ENCODE measurements at places on chromosomes 7 and 10. TPM values are rescaled to one million over a fixed set of nuclear protein-coding genes. Genes with fewer than 3 reads are reported as not detected.
A peak's percentile ranks its signal among the peaks of the same experiment; 100 is the strongest.

CNNM2 gene
- polyA plus RNA-seq = 4.7 TPM

DNA sequence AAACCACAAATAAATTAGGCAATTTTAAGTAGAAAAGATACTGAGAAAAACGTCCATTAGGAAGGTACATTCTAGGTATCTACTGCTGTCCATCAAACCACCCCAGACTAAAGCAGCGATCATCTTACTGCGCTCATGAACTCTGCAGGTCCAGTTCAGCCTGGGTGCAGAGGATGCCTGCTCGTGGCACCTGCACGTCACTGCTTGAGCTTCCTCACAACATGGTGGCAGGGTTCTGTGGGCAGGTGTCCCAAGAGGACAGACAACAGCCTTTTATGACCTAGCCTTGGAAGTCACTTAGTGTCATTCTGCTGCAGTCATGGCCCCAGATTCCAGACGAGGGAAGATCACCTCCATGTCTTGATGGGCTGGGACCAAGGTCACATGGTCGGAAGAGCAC lies 93.4 kb downstream of the MICALL2 start:
- no peak for DNase-seq

GOLGA7B gene
- not detected for polyA plus RNA-seq

- no peak for DNase-seq
These were observed 4.9 kb upstream of the SRRM3 start for GRCh38 chr7:76196786-76197185.

- peak; percentile 81 for DNase-seq
These were observed 244.1 kb downstream of the FRMD4A start for GRCh38 chr10:14086596-14086995.

DNA sequence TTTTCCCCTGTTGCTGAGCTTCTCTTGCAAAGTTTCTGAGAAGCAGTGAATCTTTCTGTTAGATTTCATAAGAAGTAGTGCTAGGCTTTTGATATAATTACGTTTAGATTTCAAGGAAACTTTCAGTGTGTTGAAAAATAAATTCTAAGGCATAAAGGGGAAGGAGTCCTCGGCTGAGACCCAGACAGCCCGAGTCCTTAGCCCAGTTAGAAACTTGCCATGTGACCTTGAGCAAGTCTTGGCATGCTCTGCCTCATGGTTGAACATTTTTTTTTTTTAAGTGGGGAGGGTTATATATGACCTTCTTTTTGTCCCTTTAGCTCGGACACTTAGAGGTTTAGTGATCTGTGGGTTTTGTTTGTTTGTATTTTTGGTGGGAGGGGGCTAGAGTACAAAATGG lies 117.5 kb downstream of the TCF7L2 start:
- no peak for DNase-seq

- DNase-seq = peak; percentile 60
These were observed 28.6 kb upstream of the SLC16A12 start for GRCh38 chr10:89563861-89564478.

MKI67 gene
- 13.5 TPM for polyA plus RNA-seq

DNA sequence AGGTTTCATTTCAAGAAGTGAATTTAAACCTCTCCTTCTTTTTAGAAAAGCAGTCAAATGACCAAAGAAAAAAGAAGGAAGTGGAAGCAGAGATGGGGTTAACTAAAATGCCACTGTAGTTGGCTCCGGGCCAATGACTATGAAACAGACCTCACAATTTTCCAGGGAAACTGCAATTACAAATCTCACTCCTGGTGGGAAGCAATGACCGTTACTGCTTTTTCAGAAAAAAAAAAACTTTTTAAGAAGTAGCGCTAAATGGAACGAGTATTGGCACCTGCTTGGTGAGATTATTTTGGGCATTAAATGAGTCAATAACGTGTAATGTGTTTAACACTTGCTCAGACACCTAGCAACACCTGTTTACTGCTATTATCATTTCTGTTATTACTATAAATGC lies 1.2 kb downstream of the SFRP4 start:
- no peak for DNase-seq

FAM131B gene
- 4.3 TPM for polyA plus RNA-seq

- peak; percentile 23 for DNase-seq
These were observed 675 bp upstream of the ATE1 start for GRCh38 chr10:121928528-121928884.

SLC39A12 gene
- polyA plus RNA-seq = not detected

DNA sequence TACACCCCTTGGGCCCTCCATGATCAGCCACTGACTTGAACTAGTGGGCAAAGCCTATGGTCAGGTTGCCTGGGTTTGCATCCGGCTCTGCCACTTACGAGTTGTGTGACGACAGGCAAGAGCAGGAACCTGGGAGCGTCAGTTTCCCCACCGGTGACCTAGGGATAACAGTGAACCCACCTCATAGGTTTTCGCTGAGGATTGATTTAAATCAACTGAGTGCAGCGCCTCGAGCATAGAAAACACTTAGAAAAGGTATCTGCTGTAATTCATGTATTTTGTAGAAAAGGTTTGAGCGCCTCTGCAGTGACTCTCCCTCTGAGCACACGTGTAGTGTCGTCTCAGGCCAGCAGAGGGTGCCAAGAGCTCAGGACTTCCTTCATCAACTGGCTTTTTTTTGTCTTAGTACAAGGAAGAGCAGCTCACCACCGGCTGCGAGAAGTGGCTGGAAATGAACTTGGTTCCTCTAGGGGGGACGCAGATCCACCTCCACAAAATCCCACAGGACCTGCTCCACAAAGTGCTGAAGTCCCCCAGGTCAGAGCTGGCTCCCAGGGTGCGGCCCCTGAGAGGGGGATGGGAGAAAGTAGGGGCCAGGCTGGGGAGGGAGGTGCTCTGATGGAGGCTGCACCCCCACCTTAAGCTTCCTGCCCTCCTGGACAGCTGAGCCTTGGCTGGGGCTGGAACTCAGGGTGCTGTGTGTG lies 27.7 kb downstream of the BTBD16 start:
- peak; percentile 72 for DNase-seq

- no peak for DNase-seq
These were observed 101.5 kb downstream of the STK31 start for GRCh38 chr7:23811540-23811939.

CDH23 gene
- not detected for polyA plus RNA-seq
